ENCODE measurements at places on chromosomes 16 and 17.

DNA sequence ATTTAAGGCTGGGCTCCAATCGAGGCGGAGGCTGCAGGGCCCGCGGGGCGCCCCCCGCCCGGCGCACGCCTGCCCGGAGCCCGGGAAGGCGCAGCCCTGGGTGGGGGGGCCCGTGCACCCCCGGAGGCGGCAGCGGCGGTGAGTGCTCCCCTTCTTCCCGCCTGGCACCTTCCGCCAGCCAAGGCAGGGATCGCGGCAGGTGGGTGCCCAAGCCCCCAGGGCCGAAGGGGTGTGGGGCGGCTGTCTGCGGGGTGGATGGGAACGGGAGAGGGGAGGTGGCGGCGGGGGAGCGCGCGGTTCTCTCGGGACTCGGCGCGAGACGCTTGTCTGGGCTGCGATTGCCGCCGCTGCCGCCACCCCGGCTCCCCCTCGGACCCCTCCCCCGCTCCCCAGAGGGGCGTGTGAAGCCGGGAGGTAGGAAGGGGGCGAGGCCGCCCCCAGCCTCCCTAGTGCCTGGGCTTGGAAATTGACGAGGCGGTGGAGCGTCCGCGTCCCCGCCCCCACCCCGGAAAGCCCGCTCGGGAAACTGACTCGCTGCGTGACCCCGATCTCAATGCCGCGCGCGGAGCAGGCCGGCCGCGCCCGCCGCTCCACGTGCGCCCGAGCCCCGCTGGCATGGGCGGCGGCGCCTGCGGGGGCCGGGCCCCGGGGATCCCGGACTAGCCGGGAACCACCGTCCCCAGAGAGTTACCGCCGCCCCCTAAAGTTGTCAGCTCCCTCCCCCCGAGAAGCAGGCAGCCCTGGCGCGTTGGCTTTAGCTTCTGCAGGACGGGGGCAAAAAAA, 231.5 kb downstream of the MRTFB start:
- peak; percentile 35 for DNase-seq

DNA sequence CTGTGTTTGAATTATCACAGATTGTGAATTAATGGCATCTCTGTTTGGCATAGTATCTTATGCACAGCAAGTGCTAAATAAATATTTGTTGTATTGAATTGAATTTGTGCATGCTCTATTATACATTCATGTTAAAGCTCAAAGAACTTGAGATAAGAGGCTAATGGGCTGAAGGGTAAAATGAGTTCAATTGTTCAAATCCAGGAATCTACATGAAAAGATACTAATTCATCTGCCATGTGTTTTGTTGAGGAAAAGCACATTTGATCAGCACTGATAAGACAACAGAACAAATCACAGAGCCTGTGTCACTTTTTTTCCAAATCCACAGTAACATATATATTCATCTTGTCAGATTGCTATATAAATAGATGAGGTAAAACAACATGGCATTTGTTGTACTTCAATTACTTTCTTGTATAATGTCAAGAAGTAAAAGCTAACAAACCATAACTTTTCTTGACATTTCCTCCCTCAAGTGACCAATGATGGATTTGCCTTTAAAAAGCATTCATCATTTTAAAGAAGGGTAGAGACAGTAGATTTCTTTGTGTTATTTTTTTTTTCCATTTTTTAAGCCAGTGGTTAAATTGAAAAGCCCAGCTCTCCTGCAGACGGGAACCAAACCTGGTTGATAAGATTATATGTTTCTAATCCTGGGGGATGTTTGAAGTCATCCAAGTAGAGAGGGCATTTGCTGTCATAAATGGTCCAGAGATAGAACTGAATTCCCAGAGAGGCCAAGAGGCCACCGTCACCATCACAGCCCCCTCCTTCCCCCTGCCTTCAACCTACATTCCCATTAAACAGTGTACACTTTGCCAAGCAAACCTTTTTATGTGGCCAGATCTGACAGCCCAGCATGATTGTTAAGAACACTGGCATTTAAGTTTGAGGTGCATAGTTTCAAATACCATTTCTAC, 123.0 kb downstream of the CHD9NB start:
- DNase-seq = no peak

GRCh38 chr17:41592601-41593305, 6.1 kb upstream of the KRT14 start:
- DNase-seq = no peak

- no peak for DNase-seq
These were observed 16.7 kb downstream of the CCDC40 start for GRCh38 chr17:80053102-80053501.

- no peak for DNase-seq
These were observed 1.9 kb upstream of the CBFB start for GRCh38 chr16:67027046-67027445.

DNA sequence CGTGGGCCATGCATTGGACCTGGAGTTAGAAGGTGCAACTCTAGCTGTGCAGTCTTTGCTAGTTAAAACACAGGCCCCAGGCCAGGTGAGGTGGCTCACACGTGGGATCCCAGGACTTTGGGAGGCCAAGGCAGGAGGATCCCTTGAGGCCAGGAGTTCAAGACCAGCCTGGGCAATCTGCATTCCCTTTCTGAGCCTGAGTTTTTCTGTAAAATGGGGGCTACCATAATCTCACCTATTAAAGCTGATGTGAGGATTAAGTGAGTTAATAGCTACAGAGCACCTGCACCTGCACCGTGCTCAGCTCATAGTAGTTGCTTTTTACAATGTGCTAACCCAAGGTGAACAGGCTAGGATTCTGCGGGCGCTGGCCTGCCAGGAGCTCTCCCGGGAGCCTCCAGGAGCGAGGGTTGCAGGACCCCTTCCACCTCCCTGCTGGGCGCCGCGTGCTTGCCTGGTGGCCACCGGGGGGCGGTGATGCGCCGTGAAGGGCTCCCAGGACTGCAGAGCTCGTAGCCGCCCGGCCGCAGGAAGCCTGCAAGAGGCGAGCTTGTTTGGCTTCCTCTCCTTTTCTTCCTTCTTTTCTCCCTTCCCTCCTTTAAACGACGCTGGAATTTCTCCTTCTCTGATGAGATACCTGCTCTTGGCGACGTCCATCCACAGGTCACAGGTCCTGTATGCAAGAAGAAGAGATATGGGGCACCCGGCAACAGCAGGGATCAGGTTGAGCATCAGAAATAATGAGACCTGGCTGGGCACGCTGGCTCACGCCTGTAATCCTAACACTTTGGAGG, 51.3 kb downstream of the ZFP90 start:
- peak; percentile 69 for DNase-seq

Measured in activated naive CD4-positive, alpha-beta T cell treated with anti-CD3 and anti-CD28 coated beads, Interleukin-2, amount 50 U/mL, for 16 hours (primary cell).